ENCODE measurements at places on chromosomes 11 and 22.
A peak's percentile ranks its signal among the peaks of the same experiment; 100 is the strongest.

- no peak for DNase-seq
Measured at GRCh38 chr22:37661160-37661924, 2.8 kb downstream of the PDXP start.

- DNase-seq, result no peak
Measured at GRCh38 chr11:70623906-70624597, 225.7 kb downstream of the CTTN start.

DNA sequence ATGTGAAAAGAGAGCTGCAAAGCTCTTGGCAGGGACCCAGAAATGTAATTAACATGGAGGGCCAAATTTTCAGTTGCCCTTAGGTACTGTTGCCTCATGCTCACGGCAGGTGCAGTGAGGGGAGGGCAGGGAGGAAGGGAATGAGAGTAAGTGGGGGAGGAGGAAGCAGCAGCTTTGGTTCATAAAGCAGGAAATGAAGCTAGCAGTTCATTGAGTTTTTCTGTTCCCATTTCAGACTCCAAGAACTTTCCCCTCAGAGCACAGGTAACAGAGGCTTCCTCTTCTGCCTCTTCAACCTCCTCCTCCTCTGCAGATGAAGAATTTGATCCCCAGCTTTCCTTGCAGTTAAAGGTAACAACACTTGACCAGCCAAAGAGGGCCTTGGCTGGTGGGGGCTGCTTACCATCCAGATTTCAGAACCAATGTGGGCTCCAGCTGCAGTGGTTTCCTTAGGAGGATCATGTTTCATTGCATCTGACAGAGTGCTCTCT, 57.9 kb upstream of the PARVA start:
- no peak for DNase-seq

DNA sequence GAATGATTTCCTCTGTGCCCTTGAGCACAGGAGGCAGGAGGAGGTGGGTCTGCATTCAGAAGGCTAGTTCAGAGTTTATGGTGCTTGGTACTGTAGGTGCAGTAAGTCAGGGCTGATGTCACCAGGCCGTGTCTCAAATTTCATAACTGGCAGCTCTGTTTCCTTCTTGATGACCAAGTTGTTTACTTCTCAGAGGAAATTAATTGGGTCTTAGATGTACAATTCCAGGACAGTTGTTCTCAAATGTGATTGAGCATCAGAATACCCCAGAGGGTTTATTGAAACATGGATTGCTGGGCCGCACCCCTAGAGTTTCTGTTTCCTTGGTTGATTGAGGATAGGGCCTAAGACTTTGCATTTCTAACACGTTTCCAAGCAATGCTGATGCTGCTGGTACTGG, 6.2 kb downstream of the AMOTL1 start:
- DNase-seq, result no peak

- no peak for DNase-seq
Measured at GRCh38 chr11:59551659-59552521, 40.6 kb downstream of the OR4D9 start.

DNA sequence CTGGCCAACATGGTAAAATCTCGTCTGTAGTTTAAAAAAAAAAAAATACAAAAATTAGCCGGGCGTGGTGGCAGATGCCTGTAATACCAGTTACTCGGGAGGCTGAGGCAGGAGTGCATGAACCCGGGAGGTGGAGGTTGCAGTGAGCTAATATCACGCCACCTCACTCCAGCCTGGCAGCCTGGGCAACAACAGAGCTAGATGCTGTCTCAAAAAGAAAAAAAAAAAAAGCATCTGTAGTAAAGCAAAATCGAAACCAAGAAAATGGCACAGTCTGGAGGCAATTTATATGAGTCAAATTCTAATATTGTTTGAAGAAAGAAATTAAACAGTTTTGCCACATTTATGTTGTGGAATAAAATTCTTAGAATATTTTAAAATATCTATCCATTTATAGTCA, 365.0 kb upstream of the CHORDC1 start:
- no peak for DNase-seq

GRCh38 chr11:119218141-119218878, 12.2 kb downstream of the CBL start:
- DNase-seq, result peak; percentile 93

DNA sequence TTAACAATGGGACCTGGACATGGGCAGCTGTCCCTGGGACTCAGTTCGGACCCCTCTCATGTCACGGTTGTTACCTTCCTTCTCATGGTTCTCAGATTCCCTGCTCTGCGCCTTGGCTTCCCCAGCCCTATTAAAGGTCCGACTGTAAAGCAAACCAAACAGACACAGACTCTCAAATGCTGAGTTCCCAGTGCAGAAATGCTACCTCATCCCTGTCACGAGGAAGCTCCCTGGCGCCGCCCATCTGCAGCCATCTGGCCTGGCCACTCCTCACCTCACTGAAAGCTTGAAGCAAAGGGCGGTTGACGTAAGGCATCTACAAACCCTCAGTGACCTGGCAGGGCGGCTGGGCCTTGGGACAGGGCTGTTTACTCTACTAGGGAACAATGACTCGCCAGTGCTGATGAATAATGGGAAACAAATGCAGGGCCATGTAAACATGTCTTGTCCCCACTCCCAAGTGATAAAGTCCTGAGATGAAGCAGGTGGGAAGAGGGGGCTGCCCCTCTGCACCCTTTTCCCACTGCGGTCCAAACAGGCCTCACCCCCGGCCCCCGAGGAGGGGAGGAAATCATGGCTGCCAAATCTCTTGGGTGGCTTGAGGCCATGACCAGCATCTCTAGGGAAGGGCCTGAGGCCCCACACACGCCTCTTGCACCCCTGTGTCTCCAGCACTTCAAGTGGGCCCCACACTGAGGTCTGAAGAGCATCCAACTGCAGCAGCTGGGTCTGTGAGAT, 49.3 kb downstream of the SCUBE1 start:
- no peak for DNase-seq

DNA sequence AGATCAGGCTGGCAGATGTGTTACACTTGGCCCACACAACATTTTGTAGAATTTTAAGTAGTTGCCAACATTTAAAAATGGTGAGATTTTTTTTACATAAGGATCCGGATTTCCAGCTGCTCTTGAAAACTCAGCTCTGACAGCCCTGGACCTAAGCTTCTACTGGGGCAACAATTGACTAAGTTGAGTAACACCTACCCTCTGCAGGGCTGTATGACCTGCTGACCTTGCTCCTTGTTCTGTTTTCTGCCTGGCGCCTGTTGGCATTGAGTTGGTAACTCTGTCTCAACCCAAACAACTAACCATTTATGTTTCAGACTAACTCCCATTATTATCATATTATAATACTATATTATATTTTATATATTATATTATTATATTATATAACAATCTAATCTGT, 21.1 kb upstream of the LRRC55 start:
- no peak for DNase-seq

Measured in RWPE1 (cell line).